ENCODE measurements at places on chromosomes 5 and 9. TPM values are rescaled to one million over a fixed set of nuclear protein-coding genes. Genes with fewer than 3 reads are reported as not detected.

DNA sequence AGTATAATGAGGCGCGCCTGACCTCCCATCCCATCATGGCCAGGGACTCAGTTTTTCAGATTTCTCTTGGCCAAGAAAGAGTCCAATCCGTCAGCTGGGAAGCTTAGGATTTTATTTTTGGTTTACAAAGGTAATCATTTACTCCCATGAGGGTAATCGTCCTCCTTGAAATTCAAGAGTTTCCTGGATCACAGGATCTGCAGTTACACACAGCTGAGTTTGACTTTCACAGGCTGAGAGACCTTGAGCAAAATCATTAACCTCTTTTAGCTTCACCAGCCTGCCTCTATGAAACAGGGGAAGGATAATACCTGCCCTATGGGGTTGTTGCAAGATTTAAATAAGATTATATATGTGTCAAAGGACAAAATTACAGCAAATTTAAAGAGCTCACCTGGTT is 15.4 kb upstream of the AK3 start:
- no peak overlapping the region for H3K27ac ChIP-seq
- no peak for DNase-seq
- H3K27me3 ChIP-seq = no peaks in the 10 kb centered on the region
- H3K36me3 ChIP-seq = no peaks in the 10 kb centered on the region
- peaks cover 4% of the 10 kb centered on the region for H3K4me1 ChIP-seq

- H3K4me3 ChIP-seq = no peak overlapping the region
- DNase-seq = no peak
- H3K4me1 ChIP-seq = no peaks in the 10 kb centered on the region
- H3K36me3 ChIP-seq = no peaks in the 10 kb centered on the region
- H3K27ac ChIP-seq = no peak overlapping the region
Observed at GRCh38 chr5:11531811-11532555, 372.3 kb downstream of the CTNND2 start.

DNA sequence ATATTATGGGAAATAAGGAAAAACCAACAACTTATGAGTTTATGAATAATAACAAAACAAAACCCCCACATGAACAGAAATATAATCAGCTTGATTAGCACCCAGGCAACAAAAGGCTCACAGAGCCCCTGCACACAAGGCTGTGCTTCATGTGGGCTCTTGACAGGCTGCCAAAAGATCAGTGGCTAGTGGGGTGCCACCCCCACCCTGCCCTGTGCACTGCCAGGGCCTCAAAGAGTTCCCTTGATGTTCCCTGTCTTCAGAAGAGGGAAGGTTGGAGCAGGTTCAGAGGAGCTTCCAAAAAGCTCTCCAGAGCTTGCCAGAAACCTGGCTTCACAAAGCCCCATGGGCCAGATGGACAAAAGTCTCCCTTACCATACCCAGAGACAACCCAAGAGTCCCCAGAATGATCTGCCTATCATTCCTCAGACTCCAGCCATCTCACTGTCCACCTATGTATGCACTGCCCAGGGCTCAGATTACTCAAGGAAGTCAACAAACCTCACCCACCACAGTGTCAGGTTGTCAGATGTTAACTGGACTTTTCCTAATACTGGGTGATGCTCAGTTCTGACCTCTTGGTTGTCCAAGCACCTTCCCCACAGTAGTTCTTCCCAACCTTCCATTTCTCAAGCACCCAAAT is 87.5 kb downstream of the SIL1 start:
- H3K27ac ChIP-seq = no peak overlapping the region
- no peaks in the 10 kb centered on the region for H3K36me3 ChIP-seq
- H3K27me3 ChIP-seq = no peaks in the 10 kb centered on the region
- no peaks in the 10 kb centered on the region for H3K4me1 ChIP-seq

The CCDC152 gene
- 6.1 TPM for total RNA-seq

The NIM1K gene
- not detected for total RNA-seq

Measured in T-cell (primary cell).